Right atrium auricular region (tissue), 2 donors: ENCODE measurements at places on chromosomes 5 and 9. TPM values are rescaled to one million over a fixed set of nuclear protein-coding genes. Genes with fewer than 3 reads are reported as not detected.

- DNase-seq, result no peak
Observed at GRCh38 chr9:117266855-117267497, 147.9 kb downstream of the ASTN2 start.

DNA sequence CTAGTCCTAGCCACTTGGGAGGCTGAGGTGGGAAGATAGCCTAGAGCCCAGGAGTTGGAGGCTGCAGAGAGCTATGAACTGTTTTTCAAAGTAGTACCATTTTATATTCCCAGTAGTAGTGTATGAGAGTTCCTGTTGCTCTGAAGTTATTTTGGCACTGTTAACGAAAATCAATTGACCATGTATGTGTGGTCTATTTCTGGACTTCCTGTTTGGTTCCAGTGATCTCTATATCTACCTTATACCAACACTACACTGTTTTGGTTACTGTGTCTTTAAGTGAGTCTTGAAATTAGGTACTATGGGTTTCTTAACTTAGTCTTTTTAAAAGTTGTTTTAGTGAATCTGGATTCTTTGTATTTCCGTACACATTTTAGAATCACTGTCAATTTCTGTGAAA lies 13.6 kb downstream of the SLF1 start:
- DNase-seq, result no peak

DNA sequence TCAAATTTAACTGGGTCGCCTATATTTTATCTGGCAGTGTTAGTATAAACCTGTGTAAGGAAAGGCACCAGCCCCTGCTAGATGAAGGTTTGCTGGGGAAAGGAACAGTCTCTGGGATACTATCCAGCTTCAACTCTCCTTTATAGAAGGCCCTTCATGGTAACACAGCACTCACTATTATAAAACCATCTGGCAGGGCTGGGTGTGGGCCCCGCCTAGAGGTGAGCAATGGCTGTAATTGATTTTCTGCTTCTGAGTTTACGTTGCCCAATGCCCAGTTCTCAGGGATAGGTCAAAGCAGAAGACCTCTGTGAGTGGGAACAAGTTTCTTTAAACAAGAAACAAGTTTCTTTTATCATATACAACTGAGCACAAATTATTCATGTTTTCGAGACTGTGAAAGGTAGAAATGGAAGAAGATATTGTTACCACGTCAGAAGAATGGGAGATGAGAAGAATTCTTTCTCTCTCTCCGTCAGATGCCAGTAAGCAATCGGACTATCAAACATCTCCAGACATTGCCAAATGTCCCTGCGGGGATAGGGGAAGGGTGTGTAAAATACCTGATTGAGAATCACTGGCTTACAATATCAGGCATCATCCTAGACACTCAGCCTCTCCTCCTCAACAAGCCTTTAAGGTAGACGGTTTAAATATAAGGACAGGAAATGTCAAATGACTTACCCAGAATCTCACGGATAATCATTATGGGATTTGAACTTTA lies 205.9 kb downstream of the PDZD2 start:
- no peak for DNase-seq

- no peak for DNase-seq
Observed at GRCh38 chr5:12691330-12691729, 787.1 kb upstream of the CTNND2 start.

- DNase-seq, result no peak
Observed at GRCh38 chr5:66307647-66308241, 163.6 kb downstream of the SREK1 start.

DNA sequence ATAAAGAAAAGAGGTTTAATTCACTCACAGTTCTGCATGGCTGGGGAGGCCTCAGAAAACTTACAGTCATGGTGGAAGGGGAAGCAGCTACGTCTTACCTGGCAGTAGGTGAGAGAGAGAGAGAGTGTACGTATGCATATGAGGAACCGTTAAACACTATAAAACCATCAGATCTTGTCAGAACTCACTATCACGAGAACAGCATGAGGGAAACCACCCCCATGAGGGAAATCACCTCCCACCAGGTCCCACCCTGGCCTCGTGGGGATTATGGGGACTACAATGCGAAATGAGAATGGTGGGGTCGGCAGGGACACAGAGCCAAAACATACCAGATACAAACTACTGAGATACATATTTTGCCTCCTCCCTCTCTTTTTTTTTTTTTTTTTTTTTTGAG lies 10.8 kb upstream of the FER start:
- no peak for DNase-seq

DNA sequence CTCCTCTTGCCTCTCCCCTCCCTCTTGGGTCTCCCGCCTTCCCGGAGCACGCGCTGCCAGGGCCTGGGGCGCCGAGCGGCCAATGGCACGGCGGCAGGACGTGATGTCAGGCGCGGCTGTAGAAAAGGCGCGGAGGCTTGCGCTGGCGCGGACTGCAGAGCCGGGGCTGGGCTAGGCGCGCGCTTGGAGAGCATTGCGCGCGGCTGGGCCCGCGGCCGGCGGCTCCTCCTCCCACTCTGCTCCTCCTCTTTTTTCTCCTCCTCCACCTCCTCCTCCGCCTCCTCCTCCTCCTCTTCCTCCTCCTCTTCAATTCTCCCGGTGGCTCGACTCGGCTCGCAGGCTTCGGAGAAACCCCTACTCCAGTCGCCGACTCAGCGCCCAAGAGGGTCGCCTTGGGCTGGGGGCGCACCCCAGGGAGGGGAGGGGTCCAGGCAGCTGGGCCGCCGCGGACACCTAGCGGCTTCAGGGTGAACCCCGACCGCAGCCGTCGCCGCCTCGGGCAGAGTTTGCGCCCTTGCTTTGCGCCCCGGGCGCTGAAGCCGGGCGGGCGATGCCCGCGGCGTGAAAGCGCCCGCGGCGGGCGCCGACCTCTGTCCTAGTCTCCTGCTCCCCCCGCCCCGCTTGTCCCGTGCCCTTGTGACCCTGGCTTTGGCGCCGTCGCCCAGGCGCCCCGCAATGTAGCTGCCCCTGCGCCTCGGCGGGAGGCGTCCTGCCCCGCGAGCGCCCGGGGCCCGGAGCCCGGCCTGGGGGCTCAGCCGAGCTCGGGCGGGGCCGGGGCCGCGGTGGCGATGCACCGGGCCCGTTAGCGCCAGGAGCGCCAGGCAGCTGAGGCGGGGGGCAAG lies at the start of gene LHX2:
Gene LHX2 (plus strand): TSS at position 309 of the 842 bp plus-strand sequence. CDS start 581 bp downstream, outside the sequence.
- DNase-seq, result no peak

DNA sequence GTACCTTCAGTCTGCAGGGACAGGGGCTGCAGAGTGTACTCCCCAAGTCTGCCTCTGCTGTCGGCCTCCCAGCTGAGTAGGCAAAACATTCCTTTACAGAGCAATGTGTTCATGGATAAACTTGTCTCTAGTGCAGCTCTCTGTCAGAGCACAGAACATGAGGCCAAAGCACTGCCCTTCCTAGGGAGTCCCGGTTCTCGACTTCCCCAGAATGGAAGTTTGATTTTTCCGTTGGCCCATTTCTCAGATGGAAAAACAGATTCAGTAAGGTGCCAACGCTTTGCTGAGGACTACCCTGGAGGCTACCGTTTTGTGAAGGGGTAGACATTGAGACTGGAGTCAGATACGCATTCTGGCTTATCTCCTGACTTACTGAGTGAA lies 422 bp upstream of the TRIM32 start:
- no peak for DNase-seq

GRCh38 chr5:5383461-5383860 lies 39.0 kb upstream of the ICE1 start:
- DNase-seq, result no peak

- DNase-seq, result no peak
Observed at GRCh38 chr9:10026443-10026984, 586.3 kb downstream of the PTPRD start.

- DNase-seq, result no peak
Observed at GRCh38 chr5:124627815-124628595, 118.4 kb downstream of the ZNF608 start.

- DNase-seq, result no peak
Observed at GRCh38 chr5:71883742-71884103, 164.6 kb downstream of the CARTPT start.

- DNase-seq, result no peak
Observed at GRCh38 chr9:70481471-70481870, 67.0 kb upstream of the KLF9 start.

- no peak for DNase-seq
Observed at GRCh38 chr9:92463984-92464383, 18.3 kb downstream of the ASPN start.

DNA sequence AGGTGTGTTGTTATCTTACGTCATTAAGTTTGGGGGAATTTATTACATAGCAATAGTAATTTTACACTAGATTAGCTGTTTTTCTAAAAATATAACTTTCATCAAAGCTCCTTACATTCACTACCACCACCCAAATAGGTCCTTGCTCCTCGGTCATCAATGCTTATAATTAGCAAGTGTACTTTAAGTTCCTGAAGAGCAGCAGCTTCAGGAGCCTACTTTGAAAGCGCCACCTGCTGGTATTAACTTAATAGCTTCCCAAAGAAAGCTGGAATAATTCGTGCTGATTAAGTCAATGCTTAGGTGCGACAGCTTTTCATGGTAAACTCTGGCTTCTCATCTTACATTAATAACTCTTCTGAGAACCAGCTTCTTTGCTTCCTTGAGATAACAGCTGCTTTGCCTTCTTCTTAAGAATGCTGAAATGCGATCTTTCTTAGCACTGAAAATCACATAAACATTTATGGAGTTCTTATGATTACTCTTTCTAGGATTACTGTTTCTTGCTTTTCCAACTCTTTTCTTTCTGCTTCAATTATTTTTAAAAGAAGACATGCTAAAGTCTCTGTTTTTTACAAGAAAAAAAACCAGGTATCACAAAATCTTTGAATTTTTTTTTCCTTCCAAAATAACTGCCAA lies 10.0 kb upstream of the C5 start:
- no peak for DNase-seq

GRCh38 chr9:2319421-2319820 lies 302.2 kb upstream of the VLDLR start:
- DNase-seq, result no peak

- DNase-seq, result no peak
Observed at GRCh38 chr9:107246259-107247254, 36.5 kb upstream of the RAD23B start.

- no peak for DNase-seq
Observed at GRCh38 chr5:17796757-17797396, 162.6 kb downstream of the TAF11L14 start.

GRCh38 chr9:131240047-131240921 lies 36.0 kb downstream of the FAM78A start:
- DNase-seq, result no peak

- no peak for DNase-seq
Observed at GRCh38 chr9:89358985-89359384, 40.7 kb downstream of the SECISBP2 start.

DNA sequence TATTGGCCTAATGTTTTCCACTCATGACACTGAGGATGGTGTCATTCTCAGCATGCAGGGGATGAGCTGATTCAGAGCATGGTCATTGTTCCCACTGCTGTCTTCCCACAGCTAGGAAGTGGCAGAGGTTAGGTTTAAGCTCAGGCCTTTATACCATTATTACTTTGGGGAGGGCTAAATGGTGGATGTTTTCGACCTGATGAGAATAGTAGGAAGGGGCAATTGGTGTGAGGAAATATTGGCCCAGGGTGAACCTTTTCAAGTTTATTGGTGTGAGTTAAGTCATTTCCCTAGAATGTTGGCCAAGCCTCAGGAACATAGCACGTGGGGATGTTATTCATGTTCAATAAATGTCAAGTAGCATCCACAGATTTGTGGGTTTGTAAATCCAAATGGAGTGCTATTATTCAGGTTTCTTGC lies 59.6 kb downstream of the ARHGAP26 start:
- no peak for DNase-seq

GRCh38 chr5:6861036-6861435 lies 147.8 kb downstream of the TENT4A start:
- DNase-seq, result no peak

DNA sequence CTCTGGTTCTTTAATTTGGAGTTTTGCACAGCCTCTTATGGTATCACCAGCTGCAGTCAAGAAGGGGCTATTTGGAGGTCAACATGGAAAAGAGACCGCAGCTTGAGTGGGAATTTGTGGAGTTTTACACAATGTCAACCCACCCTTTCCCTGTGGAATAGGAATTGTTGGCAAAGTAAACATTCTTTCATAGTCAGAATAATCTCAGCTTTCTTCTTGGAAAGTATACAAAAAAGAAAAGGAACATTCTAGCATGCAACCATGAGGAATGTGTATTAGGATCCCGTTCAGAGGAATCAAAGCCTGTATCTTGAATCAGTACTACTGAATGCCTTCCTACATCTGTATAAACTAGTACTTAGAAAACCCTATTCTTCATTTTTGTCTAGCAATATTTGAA lies 107.6 kb downstream of the LURAP1L start:
- no peak for DNase-seq

DNA sequence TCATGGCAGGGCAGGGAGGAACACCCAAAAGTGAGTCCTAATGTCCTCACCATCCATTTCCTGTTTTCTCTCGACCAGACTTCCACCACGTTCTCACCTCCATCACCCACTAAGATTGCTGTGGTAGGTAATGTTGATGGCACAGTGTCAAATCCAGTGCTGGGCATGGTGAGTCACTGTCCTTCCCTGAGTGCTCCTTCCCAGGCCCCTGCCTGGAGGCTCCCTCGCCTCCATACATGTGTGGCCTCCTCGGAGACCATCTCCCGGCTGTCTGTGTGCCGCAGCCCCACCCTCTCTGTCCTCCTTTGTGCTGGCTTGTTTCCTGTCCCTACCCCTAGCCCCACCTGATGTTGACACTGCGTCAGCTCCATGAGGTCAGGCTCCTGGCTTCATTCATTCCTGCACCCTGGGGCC lies 177.5 kb downstream of the SYK start:
- peak; percentile 50 for DNase-seq

DNA sequence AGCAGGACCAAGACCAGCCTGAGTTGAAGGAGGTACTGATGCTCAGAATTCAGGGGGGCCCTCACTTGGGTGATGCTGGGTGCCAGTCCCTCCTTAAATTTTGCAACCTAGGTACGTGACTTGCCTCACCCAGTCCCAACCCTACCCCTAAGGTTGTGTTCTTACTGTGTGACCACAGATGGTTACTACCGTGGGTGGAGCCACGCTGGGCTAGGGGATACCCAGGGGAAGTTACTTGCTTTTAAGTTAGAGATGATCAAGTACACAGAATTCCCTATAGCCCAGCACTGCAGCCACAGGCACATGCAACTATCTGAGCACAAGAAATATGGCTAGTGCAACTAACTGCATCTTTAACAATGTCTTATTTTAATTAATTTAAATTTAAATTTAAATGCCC lies 32.9 kb downstream of the NXNL2 start:
- DNase-seq, result no peak

NFIB gene
- 80.1 TPM for total RNA-seq

SCGB3A2 gene
- not detected for total RNA-seq

SPINK6 gene
- not detected for total RNA-seq

STPG3 gene
- total RNA-seq, result not detected

CETN3 gene
- total RNA-seq, result 14.2 TPM

ANP32B gene
- 26.8 TPM for total RNA-seq

SNX24 gene
- 10.8 TPM for total RNA-seq

CDC42SE2 gene
- total RNA-seq, result 15.0 TPM

SLC34A1 gene
- not detected for total RNA-seq

ELAVL2 gene
- total RNA-seq, result not detected

PLEKHG4B gene
- 0.08 TPM for total RNA-seq

OTP gene
- not detected for total RNA-seq

SH3TC2 gene
- total RNA-seq, result 4.7 TPM

PLPP7 gene
- total RNA-seq, result 124 TPM

QRFP gene
- total RNA-seq, result not detected

SHC3 gene
- 1.0 TPM for total RNA-seq

MTX3 gene
- 10.7 TPM for total RNA-seq

HK3 gene
- total RNA-seq, result 4.4 TPM

PDLIM4 gene
- total RNA-seq, result 13.4 TPM
